ENCODE measurements at places on chromosomes 2 and 18. TPM values are rescaled to one million over a fixed set of nuclear protein-coding genes. Genes with fewer than 3 reads are reported as not detected.

Gene DIPK1C
- total RNA-seq = not detected

Gene MZT2A
- 66.8 TPM for total RNA-seq

Gene CPLX4
- not detected for total RNA-seq

Gene ATP8B1
- 11.2 TPM for total RNA-seq

Gene ARHGEF4
- total RNA-seq = 5.2 TPM

Gene ERFE
- total RNA-seq = 3.4 TPM

Gene TEKT4
- not detected for total RNA-seq

Gene SRD5A2
- not detected for total RNA-seq

Gene DUSP19
- total RNA-seq = 4.8 TPM

Gene TMEM198
- 1.1 TPM for total RNA-seq

Gene SERPINB3
- total RNA-seq = not detected

DNA sequence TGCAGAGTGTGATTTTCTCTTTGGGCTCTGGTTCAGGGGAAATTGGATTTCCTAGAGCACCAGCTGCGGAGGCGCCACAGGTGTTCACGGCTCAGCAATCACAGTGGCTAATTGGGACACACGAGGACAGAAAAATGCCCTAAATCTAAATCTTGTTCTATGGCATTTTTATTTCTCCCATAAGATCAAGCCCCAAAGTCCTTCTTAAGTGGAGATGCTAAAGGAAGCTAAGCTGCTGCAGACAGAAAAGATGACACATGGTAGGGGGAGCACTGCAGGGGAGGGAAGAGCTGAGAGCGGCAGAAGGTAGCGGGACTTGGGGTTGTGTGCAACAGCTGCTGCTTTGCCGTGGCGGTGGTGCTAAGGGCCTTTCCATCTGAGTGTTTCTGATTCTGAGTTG, 280.6 kb downstream of the MYT1L start:
- DNase-seq = no peak

DNA sequence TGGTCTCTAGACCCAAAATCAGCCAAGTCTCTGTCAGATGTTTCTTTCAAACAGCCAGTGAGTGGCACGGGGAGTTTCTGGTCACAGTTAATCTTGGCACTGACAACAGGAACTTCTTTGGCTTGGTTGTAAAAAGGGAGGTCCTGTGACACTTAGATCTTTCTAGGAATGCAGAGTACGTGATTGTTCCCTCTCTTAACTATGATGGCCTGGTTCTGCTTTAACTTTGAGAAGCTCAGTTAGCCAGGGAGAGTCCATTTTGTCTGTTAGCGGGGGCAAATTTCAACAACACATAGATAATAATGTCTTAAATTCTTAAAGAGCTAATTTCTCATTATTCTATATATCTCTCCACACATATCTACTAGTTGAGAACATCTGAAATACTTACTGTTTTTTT, 344.5 kb upstream of the LRRTM4 start:
- no peak for DNase-seq

DNA sequence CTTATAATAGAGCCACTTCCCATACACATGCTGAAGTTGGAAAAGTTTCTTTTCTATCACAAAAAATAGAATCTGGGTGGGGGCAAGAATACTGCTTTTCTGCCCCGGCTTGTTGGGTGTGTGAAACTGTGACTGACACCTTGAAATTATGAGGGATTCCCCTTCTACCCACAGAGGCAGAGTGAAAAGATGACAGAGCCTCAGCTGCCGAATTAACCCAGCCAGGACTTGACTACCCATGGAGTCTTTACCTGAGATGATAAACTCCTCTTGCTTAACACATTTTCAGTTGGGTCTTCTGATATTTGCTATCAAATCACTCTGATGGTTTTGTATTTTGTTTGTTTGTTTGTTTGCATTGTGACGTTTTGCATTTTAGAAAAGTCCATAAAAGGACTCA, 66.0 kb upstream of the PMAIP1 start:
- DNase-seq = no peak

GRCh38 chr2:174595891-174596397, 1.7 kb downstream of the WIPF1 start:
- DNase-seq = no peak

DNA sequence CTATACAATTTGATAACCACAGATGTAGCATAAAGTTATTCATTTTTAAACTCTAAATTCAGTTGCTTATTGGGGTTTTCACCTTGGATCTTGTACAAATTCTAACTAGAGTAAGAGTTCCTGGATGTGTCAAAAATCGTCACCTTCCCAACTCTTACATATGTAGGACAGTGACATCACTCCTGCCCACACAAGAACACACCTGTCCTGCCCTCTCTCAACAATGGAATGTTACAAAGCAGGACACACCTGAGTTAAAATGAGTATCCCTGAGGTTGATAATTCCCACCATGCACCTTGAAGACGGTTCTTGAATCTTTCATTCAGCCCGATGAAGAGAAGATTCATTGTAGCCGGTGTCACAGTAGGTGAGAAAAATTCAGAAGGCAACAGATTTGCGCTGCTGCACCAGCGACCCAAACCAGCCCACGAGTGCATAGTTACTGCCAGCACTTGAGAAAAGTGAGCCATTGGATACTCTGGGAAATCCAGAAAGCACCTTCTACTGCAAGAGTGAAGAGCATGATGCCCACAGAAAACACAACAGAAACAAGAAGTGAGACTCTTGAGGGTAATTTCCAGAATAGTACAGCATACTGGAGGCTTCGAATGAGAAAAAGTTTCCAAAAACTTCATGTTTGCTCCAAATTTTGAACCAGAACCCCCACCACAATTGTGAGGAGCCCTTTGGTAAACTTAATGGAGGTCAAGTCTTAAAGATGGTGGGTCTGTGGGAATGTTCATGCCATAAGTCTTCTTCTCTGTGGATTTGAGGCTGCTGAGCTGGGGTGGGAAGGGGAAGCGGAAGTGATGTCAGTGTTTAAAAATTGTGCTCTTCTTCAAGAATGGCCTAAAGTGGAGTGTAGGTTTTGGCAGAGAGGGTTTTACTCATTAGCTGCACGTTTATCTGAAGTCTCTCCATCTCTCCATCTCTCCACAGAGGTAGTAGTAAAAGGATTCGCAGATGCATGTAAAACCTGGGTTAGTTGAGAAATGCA, 34.7 kb upstream of the ADAM23 start:
- DNase-seq = no peak

DNA sequence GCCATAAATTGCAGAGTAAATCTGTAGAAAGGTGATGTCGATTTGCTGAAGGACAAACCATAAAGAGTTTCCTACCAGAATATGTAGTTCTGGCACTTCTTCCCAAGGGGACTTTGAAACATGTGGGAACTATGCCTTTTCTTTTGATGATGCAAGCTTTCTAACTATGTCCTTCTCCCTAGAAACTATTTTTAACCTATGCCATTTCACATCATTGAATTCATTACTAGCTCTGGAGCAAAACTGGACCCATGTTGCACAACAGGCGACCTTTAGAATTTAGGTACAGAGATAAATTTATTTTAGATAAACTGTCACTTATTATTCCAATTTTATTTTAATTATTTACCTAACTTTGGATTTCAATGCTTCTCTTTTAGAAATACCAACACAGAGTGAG, 186.5 kb downstream of the CCDC102B start:
- no peak for DNase-seq

DNA sequence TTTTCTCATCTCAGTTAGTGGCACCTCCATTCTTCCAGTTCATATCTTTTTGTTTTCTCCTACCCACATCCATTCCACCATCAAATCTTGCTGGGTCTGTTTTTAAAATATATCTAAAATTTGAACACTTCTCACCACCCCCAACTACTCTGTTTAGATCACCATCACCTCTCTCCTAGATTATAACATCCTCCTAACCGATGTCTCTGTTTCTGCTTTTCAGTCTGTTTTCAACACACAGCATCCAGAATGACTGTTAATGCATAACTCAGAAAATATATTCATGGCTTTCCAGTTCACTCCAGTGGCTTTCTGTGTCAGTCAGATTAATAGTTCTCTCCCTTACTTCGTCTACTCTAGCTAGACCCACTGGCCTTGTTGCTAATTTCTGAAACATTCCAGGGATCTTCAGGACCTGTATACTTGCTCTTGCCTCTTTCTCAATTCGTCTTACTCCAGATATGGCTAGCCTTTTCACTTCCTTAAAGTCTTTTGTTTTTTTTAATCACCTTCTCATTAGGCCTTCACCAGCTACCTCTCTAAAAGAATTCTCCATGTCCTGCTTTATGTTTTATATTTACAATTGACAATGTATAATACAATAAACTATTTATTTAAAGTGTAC, 105.3 kb downstream of the COMMD1 start:
- no peak for DNase-seq

GRCh38 chr2:120346667-120347358, 877 bp downstream of the INHBB start:
- peak; percentile 35 for DNase-seq

DNA sequence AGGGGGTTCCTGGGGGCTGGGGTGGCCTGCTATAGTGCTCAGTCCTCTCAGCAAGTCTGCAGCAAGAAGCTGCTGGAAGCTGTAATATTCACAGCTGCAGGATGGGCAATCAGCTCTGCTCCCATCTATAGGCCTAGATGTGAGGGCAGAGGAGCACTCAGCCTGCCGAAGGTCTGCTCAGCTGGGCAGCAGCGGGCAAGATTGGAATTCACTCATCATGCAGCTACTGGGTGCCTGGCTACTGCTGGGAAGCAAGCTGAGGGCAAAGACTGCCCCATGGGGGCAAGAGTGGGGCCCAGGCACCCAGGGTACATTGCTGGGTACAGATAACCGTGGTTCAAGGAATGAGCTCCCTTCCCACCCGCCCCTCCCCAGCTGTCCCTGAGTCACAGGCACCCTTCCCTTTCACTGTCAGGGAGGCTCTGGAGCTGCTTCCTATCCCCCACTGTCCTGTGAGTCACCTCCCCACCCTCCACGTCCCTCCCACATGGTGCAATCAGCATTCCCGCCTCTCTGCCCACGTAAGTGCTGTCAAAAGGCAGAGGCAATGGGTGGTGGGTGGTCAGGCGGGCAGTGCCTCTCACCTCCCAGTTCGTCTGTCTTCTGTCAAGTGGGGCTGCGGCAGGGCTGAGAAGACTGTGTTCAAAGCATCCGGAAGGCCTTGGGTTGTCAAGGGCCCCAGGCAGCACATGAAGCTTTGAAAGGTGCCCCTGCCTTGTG, 169.2 kb downstream of the TRIM43 start:
- peak; percentile 62 for DNase-seq

DNA sequence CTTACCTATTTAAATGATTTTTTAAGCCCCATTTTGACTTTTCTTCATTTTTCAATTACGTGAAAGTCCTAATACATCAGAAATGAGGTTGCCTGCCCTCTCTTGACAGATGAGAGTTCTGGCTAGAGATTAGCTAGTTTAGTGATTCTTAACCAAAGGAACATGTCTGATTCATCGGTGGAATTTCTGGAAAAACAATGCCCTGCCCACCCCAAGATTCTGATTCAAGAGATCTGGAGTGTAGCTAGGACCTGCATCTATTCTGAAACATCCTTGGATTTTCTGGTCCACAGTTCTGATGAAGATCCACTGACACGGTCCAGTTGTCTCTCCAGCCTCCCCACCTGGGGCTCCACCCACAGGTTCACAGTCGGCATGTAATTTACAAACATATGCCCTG, 111.2 kb downstream of the KLF7 start:
- DNase-seq = peak; percentile 61

DNA sequence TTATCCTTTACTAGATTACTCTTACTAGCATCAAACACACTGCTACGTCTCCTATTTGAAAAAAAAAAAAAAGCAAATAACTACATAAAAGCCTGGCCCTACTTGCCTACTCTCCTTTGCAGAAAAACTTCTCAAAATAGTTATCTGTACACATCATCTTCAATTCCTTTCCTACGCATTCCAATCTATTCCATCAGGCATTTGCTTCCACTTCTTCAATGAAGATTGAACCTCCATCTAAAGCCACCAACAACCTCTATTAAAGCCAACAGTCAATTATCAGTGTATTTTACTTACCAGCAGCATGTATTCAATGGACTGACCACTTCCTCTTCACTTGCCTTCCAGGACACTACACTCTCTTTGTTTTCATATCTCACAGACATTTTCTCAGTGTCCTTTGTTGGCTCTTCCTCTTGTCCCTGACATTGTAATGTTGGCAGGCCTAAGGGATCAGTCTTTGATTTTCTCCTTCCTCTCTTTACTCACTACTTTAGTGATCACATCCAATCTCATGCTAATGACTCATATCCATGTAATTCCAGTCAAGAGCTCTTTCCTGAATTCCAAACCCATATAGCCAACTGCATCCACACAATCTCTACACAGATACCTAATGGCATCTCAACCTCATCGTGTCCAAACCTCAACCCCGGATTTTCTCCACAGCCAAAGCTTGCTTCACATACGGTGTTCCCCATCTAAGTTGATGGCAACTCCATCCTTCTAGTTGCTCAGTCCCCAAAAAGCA, 131.3 kb downstream of the CCDC148 start:
- peak; percentile 18 for DNase-seq

- DNase-seq = no peak
These were observed 15.3 kb upstream of the PARD3B start for GRCh38 chr2:204529795-204530463.

GRCh38 chr2:60552851-60553494, 481 bp downstream of the BCL11A start:
- DNase-seq = no peak

DNA sequence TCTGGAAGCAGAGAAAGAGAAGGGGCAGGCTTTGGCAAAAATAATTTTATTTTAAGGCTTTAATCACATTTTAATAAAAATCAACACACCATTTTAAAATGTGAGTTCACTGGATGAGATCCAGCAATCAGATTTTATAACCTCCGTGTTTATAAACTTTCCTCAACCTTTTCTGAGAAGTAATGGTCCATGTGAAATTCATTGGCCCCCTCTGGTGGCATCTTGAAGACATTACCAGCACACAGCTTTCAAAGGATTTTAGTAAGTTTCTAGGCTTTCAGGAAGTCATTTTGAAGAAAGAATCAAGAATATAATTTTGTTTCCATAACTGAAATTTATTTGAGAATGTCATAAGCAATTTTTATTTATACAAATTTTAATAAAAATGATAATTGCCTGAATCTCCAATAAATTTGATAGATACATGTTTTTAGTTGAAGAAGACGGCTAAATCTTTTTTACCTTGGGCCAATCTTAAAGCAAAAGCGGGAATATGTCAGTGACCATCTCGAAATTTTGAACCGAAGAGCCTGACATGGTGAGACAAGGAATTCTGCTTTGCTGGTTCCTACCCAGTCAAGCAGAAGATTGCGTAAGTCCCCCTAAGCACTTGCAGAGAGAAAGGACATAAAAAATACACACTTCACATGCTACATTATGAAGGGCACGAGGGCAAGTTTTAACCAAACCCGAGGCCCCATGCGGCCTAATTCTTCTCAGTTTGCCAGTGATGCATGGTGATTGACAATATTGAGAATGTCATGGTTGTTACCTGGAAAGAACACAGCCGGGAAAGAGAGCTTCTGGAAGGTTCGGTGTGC, 128.4 kb upstream of the CBLN2 start:
- peak; percentile 13 for DNase-seq

DNA sequence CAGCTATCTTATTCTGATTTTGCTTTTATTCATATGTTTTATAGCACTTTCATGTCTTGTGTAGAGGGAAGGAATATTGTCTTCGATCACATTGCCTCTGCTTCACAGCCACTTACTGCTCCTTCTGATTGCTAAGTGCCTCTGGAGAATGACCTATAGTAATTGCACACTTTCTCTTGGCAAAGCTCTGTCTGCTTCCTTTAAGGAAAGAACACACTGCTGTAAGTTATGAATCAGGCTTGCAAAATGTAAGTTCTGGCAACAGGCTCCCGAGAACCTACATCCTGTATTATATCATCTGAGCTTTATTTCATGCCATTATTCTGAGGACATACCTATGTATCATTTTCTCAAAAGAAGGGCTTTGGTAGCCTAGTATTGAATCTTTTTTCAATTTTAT, 170.7 kb downstream of the ZNF804A start:
- peak; percentile 65 for DNase-seq

GRCh38 chr2:69163109-69163508, 150.1 kb downstream of the ANTXR1 start:
- peak; percentile 94 for DNase-seq
